ENCODE measurements at places on chromosomes 12 and 14.

DNA sequence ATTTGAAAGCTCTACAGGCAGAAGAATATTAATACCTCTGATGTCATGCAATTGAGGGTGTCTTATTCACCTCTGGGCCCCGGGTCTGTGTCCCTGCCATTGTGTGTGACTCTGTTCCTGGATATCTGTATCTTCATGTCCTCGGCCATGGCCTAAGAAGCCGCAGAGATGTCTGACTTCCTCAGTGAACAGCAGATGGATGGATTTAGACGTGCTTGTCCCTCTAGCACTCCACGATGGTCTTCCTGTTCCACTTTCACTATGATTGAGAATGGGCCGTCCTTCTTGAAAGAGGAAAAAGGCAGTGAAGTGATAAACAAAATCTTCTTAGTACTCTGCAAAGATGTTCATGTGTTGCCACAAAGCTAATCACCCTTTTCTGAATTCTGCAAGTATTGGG is 217.4 kb downstream of the SLC41A2 start:
- peak; percentile 67 for DNase-seq

DNA sequence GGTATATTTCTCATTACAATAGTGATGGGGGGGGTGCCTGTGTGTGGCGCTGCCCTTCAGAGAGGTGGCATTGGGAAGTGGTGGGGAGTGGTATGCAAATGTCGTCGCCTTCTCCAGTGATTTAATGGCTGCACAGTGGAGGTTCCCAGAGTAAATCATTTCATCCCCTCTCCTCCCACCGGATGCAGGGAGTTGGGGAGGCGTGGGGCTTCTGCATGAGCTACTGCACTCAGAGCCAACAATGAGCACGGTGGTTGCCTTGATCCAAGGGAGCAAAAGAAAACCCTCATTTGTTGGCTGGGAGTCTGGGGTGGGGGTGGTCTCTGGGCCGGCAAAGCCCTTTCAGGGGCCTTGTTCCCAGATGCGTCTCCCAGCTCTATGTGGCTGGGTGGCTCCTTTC is 124.3 kb downstream of the AACS start:
- no peak for DNase-seq

DNA sequence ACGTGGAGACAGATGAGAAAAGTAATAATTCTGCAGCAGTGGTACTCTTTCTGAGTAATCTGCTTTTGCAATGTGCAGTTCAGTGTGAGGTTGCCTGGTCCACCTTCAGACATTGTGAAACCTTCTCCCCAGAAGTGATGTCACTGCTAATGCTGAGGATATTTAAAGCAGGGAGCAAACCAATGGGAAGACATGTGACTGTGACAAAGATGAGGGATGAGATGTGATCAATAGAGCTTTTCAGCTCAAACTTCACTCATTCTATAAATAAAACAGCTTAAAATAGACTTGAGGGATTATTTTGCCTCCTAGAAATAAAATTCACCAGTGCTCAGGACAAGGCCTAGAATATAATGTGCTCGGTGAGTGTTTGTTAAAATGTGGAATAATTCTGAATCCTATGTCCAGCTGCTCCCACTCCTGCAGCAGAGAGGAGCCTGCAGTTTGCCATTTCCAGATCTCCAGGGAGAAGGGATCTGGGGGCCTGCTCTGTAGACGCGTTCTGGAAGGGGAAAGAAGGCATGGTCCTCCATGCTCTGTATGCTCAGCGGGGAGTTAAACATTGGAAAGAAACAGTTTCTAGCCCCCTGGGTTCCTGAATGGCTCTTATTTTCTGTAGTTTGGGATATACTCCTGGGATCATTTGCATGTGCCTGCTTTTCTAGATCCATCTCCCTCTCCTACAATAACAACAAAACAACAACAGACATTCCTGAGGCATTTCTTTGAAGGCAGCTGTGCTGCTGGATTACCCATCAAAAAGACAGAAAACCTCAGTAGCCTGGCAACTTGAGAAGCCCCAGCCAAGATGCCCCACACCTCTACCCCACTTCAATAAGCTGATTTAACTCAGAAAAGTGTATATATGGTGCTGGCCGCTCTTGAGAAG is 8.9 kb downstream of the SLC7A8 start:
- no peak for DNase-seq

DNA sequence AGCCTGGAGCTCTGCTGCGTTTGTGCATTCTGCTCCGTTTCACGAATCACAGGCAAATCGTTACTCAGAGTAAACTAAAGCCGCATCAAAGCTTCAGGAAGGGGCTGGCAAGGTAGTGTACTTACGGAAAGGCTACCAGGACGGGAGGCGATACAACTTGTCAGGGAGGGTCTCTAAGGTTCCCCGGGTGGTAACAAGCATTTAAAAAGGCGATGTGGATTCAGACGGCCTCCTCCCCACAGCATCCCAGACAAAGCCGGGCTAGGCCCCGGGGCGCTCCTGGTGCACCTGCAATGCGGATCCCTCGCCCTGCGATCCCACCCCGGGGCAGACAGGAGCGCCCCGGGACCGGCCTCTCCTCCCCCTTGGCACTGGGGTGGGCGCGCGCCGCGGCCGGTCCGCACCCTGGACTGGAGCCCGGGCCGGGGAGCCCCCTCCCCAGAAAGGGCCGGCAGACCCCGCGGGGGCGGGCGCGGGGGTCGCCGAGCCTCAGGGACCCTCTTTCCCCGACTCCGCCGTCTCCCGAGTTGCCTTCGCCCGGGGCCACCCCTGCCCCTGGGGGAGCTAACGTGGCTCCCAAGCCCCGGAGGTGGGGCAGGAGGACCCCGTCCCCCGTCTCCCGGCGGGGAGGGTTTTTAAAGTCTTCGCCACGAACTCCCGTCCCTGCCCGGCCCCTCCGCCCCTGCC is 718 bp downstream of the CCDC92 start:
- peak; percentile 45 for DNase-seq

GRCh38 chr12:118979763-118980406 is 1.5 kb upstream of the SRRM4 start:
- DNase-seq, result no peak

- DNase-seq, result no peak
Observed at GRCh38 chr12:2673966-2674810, 120.6 kb upstream of the FKBP4 start.

- DNase-seq, result no peak
Observed at GRCh38 chr14:84485036-84485435, 1044.9 kb upstream of the FLRT2 start.

GRCh38 chr12:46963977-46964971 is 115.1 kb upstream of the PCED1B start:
- no peak for DNase-seq

DNA sequence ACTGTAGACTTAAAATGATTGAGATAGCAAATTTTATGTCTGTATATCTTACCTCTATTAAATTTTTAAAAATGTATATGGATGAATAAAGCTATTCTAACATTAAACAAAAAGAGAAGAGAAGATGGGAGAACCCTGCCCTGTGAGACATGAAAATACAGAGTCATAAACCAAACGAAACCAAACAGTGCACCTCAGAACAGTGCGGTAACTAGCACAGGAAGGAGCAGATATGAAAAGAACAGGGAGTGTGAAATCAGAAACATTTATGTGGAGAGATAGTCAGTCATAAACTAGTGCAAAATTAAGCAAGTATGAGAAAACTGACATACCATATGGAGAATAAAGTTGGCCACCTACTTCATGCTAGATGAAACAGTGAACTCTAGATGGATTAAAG is 135.1 kb downstream of the ERC1 start:
- DNase-seq, result no peak

DNA sequence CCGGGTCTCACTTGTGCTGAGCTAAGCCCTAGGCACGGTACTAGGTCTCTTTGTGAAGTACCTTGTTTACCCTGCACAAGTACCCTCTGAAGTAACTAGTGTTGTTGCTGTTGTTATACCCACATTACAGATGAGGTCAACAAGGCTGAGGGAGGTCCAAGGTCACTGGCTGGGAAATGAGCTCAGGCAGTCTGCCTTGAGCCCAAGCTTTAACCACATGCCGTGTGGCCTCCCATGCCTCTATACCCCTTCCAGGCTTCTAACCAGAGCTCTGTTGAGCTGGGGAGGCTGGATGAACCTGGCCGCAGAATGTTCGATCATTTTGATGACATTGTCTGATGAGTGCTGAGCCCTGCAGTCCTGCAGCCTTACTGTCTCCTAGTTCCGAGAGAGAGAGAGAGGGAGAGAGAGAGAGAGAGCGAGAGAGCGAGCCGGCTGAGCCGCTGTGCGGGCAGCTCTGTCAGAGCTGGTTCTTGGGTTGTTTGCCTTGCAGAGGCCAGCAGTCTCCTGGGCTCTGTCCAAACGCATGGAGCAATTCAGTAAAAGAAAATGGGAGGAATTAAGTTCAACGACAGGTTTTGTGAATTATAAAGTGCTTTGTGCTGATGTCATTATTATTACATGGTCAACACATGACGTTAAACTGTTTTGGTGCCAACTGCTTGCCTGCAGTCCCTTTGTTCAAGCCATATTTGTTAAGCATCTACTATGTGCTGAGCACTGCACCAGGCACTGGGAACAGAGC is 13.1 kb downstream of the JDP2 start:
- no peak for DNase-seq

DNA sequence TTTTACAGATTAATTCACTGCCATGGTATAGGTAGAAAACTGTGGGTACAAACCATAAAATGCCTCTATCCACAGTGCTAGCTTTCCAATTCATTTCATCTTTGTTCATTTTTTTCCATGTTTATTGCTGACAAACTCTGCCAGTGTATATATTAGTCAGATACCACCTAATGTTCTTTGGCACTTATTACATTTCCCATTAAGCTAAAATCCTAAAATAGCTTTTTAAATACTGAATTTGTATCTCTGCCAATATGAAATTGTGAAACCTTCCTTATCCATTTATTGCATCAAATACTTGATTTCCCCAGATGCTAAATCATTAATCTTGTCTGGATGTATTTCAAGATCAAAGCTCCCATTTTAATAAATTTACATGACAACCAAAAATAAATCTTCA is 150.1 kb upstream of the FSCB start:
- DNase-seq, result no peak

DNA sequence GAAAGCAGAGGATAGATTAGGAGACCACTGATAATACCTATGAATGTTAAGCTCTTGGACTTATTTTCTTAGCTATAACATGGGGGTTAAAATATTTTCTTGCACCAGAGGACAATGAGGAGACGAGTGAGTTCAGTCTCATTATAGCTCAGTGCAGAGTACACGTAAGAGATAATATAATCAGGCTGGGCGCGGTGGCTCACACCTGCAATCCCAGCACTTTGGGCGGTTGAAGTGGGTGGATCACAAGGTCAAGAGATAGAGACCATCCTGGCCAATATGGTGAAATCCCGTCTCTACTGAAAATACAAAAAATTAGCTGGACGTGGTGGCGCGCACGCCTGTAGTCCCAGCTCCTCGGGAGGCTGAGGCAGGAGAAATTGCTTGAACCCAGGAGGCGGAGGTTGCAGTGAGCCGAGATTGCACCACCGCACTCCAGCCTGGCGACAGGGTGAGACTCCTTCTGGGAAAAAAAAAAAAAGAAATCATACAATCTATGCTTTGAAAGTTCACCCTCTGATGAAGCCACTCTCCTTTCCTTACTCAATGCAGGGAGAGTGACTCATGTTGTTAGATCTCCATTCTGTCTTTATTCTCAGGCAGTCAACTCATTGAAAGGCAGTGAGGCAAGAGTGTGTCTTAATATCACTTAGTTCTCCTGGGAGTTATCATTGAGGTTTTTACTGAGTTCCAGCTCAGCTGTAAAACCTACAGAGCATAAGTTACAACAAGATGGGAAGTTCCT is 134.2 kb downstream of the SYNE2 start:
- DNase-seq, result no peak

DNA sequence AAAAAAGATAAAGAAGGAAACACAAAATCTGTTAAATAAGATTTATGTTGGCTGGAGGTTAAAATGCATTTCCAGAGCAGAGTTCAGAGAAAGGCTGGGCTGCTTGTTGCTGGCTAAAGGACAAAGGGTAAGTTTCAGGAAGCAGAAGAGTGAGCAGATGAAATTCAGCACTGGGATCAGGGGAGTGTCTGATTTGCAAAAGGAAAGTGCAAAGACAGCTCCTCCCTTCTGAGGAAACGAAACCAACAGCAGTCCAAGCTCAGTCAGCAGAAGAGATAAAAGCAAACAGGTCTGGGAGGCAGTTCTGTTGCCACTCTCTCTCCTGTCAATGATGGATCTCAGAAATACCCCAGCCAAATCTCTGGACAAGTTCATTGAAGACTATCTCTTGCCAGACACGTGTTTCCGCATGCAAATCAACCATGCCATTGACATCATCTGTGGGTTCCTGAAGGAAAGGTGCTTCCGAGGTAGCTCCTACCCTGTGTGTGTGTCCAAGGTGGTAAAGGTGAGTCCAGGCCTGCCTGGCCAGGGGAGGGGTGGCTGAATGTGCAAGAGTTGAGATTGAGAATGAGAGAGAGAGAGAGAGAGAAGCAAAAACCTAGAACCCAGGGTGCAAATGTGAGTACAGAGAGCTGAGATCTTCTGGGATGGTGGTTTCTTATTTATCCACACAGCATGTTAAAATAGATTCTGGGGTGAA is at the start of gene OAS1:
OAS1 (plus strand) TSS at position 251 of the 703 bp plus-strand sequence; CDS start at position 329, 78 bp downstream.
- peak; percentile 48 for DNase-seq

DNA sequence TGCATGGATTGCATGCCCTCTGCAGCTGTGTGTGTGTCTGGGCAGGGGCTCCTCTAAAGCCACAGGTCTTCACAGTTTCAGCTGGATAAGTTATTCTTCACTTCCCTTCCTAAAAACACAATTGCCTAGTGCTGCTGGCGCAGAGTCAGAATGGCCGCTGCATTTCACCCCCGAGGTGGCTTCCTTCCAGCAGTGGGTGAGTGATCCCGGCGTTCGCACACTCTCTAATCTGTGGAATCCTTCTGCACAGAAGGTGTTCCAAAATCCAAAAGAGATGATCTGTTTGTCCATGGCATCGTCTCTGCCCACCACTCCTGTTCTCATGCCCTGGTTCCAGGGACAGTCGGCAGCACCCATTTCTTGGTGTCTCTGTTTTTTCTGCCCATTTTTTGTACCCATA is 340.7 kb downstream of the DPF3 start:
- no peak for DNase-seq

GRCh38 chr14:54189748-54190354 is 207.0 kb upstream of the CDKN3 start:
- DNase-seq, result no peak

DNA sequence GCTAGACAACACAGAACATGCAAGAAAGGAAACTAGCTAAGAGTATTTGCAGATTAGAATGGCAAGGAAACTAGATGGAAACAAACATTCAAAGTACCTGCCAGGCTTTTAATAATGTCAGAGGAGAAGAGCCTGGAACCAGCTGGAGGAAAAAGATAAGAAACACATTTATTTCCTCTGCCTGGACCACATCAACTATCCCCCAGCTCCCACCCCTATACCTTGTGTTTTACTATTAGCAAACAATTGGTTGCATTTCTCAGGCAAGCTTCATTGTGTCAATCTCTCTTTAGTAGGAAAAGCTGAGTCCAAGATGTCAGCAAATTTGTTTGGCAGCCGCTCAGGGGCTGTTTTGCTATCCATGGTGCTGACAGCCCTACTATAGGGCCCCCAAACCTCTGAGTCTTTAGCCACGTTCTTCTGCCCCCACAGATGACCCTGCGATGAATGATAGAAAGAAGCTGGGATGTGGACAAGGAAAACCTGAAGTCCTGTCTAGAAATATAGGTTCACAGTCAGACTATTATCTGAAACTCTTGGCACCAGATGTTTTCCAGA is 11.6 kb upstream of the SYNDIG1L start:
- no peak for DNase-seq
